ENCODE measurements at places on chromosomes 7 and 10.

DNA sequence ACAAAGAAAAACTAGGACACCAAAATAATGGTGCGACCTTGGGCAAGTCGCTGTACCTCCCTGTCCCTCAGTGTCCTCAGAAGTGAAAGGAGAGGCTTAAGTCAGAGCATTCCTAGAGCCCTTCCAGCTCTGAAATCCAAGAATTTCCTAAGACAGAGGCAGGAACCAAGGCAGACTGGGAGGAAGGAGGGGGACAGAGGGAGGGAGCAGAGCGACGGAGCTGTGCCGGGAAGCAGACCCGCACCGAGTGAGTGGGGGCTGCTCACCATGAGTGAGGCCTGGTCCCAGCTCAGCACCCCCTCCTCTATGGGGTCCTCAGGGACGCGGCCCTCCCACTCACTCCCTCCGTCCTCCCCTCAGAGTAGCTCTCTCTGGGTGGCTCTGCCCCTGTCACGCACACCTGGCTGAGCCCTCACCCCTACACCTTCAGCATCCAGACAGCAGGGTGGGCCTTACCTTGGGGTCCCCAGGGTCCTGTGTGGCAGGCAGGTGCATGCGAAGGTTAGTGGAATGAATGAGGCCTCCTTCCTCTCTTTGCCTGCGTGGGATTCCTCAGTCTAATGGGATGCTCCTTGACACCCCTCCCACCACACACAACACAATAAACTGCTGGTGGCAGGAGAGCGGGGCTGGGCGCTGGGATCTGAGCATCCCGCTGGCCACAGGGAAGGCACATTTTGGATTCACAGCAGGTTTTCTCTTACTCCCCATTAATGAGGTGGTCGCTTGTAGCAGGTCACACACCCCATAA lies 4.6 kb upstream of the SMARCD3 start:
- DNase-seq = no peak

DNA sequence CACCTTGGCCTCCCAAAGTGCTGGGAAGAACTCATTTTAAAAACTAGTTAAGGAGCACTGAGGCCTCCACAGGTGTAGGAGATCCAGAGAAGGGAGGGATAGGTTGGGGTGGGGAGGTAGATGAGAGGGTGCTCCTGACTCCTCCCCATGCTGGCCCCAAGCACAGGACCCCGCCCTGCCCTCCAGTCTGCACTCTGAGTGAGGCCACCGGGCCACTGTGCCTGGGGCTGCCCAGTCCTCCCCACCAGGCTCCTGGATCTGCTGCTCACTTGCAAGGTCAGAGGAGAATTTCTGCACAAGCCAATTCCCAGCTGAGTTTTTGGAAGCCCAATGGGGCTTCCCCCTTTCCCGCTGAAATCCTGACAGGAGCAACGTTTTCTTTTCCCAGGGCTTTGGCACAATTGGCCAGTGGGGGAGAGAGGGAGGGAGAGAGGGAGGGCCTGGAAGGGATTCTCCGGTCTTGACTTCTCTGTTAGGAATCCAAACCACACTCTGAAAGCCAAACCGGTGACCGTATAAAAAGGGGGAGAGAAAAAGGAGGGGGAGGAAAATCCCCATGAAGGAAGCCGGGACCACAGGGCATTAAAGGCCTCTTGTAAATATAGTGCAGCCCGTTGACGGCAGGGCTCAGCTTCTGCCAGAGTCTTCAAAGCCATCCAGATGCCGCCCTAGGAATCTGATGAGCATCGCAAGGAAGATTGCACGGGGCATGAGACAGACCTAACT lies 116.2 kb downstream of the SH3PXD2A start:
- no peak for DNase-seq

DNA sequence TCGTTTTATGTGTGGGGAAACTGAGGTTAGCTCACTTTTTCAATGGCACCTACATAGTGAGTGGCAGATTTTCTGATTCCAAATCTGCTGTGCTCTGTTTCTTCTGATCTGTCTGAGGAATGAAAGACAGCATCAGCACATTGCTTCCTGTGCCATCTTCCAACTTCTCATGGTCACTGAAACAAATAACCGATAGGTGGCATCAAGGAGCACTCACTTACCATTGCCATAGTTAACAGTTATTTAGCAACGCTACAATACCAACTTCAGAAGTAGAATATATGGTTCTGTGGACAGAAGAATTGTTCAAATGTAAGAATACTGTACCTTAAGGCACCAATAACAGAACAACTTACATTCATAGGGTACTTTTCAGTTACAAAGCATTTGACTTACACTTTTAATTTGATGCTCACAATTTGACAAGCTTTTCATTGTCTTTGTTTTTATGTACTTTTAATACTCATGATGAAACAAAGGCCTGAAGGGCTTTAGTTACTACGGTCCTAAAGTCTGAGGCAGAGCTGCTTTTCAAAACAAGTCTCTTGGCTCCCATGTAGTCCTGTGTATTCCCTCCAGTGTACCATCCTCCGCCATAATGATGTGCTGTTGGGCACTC lies 228.9 kb upstream of the TCF7L2 start:
- DNase-seq = peak; percentile 55

DNA sequence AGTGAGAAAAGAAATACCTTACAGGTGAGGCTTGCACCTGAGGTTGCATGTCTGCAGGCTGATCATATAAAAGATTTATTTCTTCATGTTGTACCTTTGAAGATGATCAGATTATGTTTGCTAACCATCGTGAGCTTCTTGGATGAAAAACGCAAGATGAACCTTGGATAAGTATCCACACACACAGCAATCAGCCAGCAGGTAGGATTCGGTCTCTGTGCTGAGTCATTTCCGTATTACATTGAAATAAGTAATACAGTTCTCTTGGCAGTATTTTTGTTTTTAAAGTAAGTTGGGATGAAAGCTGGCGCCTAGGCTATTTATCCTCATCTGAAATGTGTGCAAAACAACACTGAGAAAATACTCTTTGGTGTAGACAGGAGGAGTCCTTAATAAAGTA lies 109.0 kb upstream of the PRKCQ start:
- no peak for DNase-seq

GRCh38 chr10:70378122-70378521 lies 4.3 kb downstream of the LRRC20 start:
- peak; percentile 37 for DNase-seq
